HCT116 (cell line): ENCODE measurements at places on chromosomes 2 and 18.

GRCh38 chr2:129915303-129915840, 64.1 kb upstream of the RAB6C start:
- no peak for DNase-seq

DNA sequence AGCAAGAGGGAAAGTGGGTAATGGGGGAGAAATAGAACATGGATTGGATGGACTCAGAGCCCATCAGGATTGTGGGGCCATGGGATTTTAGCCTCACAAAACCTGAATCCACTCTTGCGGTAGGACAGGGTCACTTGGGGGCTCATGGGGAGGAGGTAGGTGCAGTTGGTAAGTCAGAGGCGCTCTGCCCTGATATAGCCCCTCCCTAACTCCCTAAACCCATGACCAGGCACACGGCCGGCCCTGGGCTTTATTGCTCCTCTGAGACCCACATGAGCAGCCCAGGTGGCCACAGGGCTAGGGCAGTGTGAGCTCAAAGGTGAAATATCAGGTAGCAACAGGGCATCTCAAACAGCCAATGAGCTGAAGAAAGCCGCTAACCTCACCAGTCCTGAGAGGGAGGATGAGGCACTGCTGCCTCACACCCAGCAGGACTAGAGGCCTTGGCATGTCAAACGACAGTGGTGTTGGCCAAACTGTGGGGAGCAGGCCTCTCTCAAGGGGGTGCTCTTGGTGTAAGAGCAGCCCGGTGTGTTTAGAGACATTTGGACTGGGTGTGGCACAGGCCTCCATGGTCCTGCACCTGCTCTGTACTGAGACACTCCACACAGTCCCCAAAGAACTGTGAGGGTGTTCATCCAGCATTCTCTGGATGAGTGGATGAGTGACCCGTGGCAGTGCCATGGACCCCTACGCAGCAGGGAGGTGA, 90.8 kb upstream of the HS6ST1 start:
- DNase-seq = no peak

GRCh38 chr2:239725551-239725890, 299.6 kb downstream of the NDUFA10 start:
- no peak for DNase-seq

- DNase-seq = no peak
Observed at GRCh38 chr2:227160164-227160563, 3.8 kb downstream of the COL4A4 start.

DNA sequence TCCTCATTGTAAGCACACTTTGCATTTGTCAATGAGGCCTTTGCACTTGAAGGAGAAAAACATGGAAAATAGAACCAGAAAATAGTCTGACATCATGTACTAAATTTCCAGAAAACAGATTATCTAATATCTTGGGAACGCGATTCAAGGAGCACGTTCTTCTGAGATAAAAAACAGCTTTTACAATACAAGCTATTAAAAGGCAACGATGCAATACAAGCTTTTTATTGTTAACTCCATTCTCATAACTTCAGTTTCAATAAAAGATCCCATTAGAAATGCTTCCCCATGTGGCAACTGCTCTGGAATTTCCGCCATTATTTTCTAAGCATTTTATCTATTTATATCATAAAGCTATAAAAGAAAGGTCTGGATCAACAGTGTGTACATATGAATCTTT, 40.3 kb downstream of the NRXN1 start:
- DNase-seq = no peak

GRCh38 chr2:8197101-8197500, 484.8 kb upstream of the ID2 start:
- DNase-seq = no peak

DNA sequence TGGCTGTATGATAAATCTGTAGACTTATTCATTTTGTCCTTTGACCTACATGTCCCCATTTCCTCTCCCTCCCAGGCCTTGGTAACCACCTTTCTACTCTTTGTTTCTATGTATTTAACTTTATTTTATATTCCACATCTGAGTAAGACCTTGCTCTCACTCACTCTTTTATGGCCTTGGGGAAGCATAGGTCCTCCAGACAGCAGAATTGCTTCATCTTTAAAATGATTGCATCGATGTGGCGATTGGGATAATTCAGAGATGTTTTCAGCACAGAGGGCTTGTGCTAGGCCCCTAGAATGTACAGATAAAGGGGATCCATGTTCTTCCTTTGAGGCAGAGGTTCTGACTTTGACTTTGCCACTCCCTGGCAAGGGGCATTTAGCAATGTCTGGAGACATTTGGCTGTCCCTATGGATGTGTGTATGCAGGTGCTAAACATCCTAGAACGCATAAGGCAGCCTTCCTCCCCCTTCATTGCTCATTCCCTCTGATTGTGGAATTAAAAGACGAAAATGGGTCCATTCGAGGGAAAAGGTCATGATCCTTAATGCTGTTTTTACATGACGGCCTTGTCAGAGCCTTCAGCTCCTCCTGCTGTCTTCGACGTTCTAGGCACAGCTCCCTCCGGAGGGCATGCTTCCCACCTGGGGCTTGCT, 1.2 kb upstream of the GPR39 start:
- no peak for DNase-seq

DNA sequence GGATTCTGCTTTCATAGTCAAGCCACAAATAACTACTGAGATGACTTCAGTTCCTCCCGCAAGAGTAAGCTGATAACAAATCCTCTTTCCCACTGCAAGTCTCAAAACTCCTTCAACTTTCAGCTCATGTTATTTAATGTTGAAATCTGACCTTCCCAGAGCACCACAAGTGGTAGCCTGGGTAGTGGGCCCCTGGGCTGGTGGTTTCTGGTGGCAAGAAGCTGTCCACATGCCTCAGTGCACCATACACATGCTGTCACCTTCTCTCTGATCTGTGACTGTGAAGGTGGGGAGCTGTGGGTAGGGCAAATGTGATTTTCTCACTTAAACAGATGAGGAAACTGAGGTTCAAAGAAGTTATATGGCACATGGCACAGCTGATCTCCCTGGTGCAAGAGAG, 246.1 kb upstream of the EPAS1 start:
- DNase-seq = no peak

DNA sequence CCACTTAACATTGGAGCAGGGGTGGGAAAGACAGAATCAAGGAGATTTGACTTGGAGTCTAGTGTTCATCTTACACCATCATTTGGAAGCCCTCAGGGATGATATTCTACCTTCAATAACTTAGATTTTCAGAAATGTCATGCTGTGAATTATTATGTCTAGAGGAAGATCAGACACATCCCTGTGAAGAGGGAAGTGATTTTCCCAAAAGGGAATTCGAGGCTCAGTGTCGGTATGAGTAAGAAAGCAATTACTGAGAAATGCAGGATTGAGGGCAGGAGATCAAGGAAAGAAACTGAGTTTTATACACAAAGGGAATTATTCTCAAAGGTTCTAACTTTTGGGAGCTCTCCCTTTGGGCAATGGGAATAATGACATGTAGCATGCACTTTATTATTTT, 25.6 kb upstream of the ATIC start:
- no peak for DNase-seq

GRCh38 chr2:127413200-127413599, 5.0 kb upstream of the PROC start:
- DNase-seq = no peak

DNA sequence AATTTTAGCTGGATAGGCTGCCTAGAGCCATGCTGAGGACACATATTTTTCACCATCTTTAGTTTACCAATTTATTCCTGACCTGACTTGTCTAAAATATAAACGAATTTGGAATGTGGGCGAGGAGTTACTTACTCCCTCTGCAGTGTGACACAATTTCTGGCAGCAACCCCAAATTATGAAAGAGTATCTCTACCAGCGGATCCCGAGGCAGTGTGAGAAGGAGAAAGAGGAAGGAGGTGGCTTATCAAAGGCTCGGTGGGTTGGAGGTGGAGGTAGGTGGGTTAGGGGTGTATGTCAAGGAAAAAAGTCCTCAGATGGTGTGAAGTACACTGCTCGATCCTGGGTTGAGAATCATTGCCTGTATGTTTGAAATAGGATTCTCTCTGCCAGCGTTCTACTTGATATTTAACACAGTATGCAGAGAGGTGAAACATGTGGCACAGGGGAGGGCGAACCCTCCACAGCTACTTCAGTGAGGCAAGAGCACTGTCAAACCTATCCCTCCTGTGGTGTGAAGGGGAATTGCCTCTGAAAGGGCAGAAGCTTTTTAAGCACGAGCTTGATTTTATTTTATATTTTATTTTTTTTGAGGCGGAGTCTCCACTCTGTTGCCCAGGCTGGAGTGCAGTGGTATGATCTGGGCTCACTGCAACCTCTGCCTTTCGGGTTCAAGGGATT, 76.0 kb downstream of the RFTN2 start:
- peak; percentile 46 for DNase-seq

DNA sequence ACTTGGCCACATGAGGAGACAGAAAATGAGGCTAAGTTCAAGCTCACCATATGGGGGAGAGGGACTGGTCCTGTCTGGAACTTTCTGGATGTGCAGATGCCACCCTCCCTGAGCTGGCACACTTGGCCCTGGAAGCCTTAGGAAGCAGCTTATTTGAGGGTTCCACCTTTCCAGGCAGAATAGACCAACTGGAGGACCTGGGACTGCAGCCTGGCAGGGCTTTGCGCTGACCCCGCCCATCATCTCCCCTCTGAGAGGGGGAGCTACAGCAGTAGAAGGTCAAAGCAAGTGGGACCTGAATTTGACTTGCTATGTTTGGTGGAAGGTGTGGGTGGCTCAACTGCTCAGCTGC, 39.5 kb downstream of the TMEM17 start:
- no peak for DNase-seq

GRCh38 chr2:237920673-237921072, 46.1 kb upstream of the UBE2F start:
- DNase-seq = no peak

DNA sequence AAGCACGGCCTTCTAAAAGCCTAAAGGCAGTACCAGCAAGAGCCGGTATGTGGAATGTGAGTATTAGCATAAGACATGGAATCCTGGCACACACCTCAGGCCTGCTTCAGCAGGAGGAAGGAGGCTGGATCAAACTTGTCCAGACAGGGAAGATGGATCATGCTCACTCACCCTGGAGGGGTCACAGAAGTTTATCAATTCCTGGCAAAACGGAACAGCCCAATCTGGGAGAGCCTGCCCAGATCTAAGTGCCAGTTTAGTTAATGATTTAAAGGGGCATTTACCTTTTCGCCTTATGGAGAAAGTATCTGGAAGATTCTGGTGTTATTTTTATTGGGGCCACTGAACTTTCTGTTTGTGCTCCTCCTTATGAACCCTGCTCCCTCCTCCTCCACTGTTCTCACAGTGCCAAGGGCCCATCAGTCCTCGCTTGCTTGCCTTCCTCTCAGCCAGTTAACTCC, 58.3 kb upstream of the NFE2L2 start:
- no peak for DNase-seq

DNA sequence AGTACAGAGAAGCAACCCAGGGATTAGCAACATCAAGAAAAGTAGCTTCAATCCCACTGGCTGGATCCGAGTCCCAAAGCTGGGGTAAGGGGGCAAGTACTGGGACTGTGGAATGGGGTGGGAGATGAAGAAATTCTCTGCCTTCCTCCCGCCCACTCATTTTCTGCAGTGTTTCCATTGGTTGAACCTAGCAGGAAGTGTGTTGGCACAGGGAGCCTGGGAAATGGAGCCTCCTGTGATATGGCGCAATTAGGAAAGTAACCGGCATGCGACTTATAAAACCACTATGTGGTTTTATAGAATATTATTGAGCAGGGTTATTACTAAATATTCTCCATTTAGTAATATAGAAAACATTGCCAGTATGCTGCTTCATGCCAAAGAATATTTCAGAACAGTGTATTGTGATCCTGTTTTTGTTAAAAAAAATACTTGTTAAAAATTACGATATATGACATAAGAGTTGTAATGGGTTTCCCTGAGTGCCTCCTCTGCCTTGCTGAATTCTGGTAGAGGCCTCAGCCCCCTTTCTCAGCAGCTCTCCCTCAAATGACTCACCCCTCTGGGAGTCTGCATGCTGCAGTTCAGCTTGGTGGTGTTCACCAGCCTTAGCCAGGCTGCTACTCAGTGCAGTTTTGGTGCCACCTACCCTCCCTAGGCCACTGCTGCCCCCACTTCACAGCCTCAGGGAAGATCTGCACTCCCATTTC, 60.5 kb downstream of the HK2 start:
- DNase-seq = no peak

- DNase-seq = no peak
Observed at GRCh38 chr18:75208155-75208835, 644 bp downstream of the PTGR3 start.

- no peak for DNase-seq
Observed at GRCh38 chr2:28593160-28593755, 97.4 kb downstream of the PLB1 start.

DNA sequence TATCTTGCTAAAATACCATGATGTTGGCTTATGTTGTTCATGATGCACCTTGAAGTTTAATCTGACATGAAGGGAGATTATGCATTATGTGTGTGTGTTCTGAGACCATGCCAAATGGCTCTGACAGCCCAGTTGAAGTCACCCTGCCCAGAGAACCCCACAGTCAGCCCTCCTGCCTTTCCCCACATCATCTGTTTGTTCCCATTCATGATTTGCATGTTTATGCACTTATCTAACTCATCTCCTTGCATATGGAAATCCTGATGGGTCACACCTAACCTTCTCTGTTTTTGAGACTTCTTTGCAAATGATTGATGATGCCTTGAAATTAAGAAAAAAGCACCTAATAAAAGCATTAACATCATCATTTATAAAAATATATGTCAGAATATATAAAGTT, 752.2 kb downstream of the GALR1 start:
- no peak for DNase-seq

- no peak for DNase-seq
Observed at GRCh38 chr2:239148495-239149200, 252.2 kb downstream of the HDAC4 start.

GRCh38 chr2:3952866-3953516, 249.6 kb downstream of the DCDC2C start:
- no peak for DNase-seq

DNA sequence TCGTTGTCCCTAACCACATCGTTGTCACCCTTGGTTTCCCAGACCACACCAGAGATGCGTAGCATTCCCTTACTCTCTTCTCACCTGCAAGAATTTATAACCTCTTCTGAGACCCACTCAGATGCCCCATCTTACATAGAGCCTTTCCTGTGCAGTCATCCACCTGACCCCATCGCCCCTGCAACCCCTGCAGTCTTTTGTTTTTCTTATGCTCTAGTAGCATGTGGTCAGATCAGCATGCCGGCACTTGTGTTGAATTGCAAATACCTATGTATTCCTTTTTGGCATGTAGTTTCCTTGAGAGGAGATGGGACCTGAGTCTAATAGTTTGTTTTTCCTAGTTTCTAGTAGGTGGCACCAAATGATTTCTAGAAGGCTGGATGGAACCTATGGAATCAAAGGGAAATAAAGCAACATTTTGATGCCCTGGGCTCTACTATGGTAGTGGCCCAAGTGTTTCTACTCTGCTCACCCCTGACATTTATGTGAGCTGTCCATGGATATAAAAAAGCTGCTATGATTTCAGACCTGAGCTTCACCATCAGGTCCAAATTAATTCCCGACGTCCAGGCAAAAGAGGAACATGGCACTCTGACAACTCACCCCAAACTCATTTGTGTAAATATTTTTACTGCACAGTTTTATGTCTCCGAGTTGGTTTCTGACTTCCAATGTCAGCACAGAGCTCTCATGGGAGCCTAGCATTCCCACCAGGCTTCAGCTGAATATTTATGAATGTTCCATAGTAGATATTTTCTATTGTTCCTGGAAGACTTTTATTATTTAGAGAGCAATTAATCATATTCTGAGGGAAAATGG, 143.6 kb downstream of the RNF144A start:
- DNase-seq = no peak

GRCh38 chr2:111691164-111691875, 192.7 kb downstream of the ANAPC1 start:
- DNase-seq = no peak

- DNase-seq = no peak
Observed at GRCh38 chr2:131050896-131051295, 42.4 kb downstream of the FAM168B start.

- DNase-seq = no peak
Observed at GRCh38 chr2:160701822-160702221, 208.2 kb upstream of the RBMS1 start.
